Esophagus squamous epithelium (tissue), 5 donors: ENCODE measurements at places on chromosomes 6 and 20. TPM values are rescaled to one million over a fixed set of nuclear protein-coding genes. Genes with fewer than 3 reads are reported as not detected.

EPPIN gene
- total RNA-seq = not detected

PNPLA1 gene
- not detected for total RNA-seq

UST gene
- 12.0 TPM for total RNA-seq

HLA-DQB2 gene
- total RNA-seq = 1.7 TPM

PRSS35 gene
- not detected for total RNA-seq

AVP gene
- total RNA-seq = not detected

ABCC10 gene
- total RNA-seq = 18.9 TPM

LAMA4 gene
- total RNA-seq = 9.8 TPM

GID8 gene
- 43.5 TPM for total RNA-seq

PPP1R16B gene
- 2.8 TPM for total RNA-seq

DTD1 gene
- total RNA-seq = 31.7 TPM

TMEM14B gene
- 37.8 TPM for total RNA-seq

TMC2 gene
- not detected for total RNA-seq

ARHGAP40 gene
- 4.7 TPM for total RNA-seq

SYNE1 gene
- total RNA-seq = 66.4 TPM

GRCh38 chr6:157172231-157172701, 151.1 kb downstream of the TMEM242 start:
- DNase-seq = no peak

DNA sequence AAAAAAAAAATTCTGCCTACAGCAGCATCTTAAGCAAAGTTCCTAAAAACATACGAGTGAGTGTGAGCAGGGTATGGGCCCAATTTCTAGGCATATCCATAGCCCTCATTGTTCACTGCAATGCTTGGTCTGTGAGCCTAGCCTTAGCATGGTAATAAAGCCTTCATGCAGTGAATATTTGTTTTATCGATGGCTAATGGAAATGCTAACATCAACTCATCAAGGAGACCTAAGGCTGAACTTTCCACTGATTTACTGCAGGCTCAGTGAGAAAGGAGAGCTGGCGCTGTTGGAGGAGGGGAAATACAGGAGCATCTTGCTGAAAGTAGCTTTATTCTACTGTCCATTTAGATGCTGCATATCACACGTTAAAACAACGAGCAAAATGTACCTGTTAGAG, 139.6 kb upstream of the DTNBP1 start:
- DNase-seq = no peak

- no peak for DNase-seq
These were observed 2.1 kb upstream of the ERGIC3 start for GRCh38 chr20:35539756-35540212.

DNA sequence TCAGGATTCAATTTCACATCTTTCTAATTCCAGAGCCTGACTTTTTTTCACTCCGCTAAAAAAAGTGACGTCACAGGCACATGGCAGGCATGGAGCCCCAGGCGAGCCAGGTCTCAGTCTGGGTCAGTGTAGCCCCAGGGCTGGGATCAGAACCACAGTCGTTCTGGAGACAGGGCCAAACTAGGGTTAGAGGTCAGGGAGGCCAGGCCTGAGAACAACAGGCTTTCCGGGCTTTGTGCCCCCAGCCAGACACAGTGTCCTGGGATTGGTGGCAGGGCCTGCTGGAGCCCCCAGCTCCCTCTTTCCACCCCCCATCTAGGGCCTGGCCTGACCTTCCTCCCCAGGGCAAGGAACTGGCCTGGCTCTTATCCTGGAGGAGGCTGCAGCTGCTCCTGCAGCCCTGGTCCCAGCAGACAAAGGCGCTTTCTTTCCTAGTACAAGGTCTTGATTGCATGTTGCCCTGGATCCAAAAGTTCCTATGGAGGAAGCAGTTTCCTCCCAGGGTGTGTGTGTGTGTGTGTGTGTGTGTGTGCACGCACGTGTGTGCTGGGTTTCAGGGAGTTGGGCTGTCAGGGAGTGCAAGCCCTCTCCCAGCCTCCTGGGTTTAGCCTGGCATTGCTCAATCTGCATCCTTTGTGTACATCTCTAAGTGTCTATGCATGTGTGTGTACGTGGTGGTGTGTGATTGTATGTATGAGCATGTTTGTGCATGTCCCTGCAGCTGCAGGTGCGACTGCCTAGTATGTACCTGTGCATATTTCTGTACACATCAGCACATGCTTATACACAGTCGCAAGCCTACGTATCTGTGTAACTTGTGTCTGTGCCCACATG, 26.5 kb upstream of the EMILIN3 start:
- DNase-seq = no peak

DNA sequence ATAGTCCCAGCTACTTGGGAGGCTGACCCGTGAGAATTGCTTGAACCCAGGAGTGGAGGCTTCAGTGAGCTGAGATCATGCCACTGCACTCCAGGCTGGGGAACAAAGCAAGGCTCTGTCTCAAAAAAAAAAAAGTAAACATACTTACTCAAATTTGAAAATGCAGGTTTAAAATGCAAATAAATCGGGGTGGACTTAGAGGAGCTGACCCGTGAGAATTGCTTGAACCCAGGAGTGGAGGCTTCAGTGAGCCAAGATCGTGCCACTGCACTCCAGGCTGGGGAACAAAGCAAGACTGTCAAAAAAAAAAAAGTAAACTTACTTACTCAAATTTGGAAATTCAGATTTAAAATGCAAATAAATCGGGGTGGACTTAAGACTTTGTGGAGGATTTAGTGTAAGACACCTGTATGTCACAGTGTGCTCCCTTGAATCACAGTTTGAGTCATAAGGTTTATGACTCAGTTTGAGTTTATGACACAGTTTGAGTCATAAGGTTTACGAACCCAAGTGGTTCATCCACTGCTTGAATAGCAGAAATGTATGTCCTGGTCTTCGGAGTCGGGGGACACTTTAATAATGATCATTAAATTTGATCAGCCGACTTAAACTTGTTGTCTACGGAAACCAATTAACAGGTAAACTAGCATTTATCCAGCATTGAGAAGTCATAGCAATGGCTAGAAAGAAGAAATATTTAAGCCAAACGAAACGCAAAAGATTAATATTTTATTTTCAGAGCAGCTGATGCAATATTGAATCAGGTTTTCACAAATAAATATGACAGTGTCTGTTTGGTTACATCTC, 6.8 kb upstream of the MRPS10 start:
- no peak for DNase-seq

DNA sequence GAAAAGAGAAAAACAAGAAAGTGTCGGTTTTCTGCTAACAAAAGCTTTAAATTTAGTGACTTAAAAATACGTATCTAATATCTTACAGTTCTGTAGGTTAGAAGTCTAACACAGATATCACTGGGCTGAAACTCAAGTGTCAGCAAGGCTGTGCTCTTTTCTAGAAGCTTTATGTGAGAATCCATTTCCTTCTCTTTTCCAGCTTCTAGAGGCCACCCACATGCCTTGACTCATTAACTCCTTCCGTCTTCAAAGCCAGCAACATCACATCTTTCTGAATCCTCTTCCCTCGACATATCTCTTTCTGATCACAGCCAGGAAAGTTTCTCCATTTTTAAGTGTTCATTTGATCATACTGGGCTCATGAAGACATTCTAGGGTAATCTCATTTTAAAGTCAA, 262.0 kb downstream of the MAFB start:
- no peak for DNase-seq

- DNase-seq = no peak
These were observed 9.7 kb upstream of the DYNLRB1 start for GRCh38 chr20:34506480-34506879.

DNA sequence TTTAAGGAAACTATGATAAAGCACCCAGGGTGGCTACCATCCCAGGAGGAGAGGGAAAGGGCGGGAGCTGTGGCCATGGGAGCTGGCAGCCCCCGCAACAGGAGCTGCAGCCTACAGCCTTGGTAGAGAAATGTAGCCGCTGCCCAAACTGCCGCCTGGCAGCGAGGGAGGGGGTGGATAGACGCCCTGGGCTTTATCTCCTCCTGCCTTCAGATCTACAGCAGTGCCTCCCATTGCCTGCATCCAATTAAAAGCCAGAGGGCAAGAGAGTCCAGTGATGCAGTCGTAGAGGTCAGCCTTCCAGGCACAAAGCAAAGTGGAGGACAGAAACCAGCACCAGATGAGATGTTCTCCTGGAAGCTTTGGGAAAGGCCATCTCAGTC, 35.0 kb upstream of the ZFAND3 start:
- no peak for DNase-seq

- DNase-seq = no peak
These were observed 711 bp upstream of the C20orf141 start for GRCh38 chr20:2814076-2814475.

DNA sequence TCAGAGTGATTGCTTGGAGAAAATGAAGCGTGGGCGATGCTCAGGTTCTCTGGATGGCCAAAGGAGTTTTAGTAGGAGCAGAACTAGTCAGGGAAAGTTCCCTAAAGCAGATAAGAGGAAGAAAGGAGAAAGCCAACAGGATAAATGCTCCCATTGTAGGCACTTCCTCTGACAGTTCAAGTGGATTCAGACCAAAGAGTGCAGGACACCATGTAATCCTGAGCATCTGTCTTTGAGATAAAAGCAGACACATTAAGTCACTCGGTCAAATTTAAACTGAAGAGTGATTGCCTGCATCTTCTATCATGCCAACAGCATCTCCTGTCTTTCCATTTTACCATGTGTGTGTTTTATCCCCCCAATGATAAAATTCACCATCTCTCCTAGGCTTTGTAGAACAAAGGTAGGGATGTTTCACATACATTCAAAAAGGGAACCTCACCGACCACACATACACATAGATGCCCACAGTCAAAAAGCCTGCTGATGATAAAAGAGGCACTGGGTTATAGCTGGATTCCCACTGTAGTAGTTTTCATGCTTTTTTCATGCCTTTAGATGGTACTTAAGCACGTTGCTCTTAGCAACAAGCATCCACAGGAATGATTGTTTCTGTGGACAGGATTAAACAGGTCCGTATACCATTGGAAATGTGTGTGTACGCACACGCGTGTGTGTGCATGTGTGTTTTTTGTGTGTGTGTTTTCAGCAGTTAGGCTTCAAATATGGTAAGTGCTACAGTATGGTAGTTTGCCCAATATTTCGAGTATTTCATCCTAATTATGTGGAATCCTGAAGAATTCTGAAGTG, 7.0 kb downstream of the GRIK2 start:
- DNase-seq = no peak

- DNase-seq = no peak
These were observed 407.0 kb upstream of the SOX4 start for GRCh38 chr6:21186479-21187055.

GRCh38 chr6:69216127-69216526, 580.7 kb downstream of the LMBRD1 start:
- no peak for DNase-seq

DNA sequence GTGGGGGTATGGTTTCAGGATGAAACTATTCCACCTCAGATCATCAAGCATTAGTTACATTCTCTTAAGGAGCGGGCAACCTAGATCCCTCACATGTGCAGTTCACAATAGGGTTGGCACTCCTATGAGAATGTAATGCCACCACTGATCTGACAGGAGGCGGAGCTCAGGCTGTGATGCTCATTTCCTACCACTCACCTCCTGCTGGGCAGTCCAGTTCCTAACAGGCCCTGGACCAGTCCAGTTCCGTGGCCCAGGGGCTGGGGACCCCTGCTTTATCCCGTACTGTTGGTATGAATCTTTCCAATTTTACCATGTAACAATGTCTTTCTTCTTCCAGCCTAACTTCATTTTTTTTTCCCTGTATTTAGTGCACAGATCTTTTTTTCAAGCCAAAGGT, 94.9 kb downstream of the OGFRL1 start:
- no peak for DNase-seq

GRCh38 chr6:87922947-87923330, 124.7 kb upstream of the SPACA1 start:
- no peak for DNase-seq

- DNase-seq = no peak
These were observed 90.4 kb downstream of the FARS2 start for GRCh38 chr6:5351552-5352210.

DNA sequence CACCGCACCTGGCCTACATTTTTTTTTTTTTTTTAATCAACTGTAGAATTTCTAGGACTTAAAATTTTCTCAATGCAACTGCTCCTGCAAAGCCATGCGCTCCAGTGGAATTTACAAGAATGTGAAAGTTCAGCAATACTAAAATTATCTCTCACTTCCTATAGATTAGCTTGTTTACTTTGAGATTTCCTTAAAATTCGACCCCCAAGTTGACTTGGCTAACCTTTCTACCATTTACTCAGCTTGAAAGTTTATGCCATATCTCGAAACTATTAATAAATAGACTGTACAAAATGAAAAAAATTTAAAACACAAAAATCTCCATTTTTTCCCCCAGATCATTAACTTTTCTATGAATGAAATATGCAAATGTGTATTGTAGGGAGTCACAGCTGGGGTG, 64.3 kb downstream of the ZBTB2 start:
- DNase-seq = no peak

GRCh38 chr20:22720206-22720605, 135.8 kb upstream of the FOXA2 start:
- no peak for DNase-seq

- no peak for DNase-seq
These were observed 2.0 kb downstream of the STK35 start for GRCh38 chr20:2103461-2104153.

DNA sequence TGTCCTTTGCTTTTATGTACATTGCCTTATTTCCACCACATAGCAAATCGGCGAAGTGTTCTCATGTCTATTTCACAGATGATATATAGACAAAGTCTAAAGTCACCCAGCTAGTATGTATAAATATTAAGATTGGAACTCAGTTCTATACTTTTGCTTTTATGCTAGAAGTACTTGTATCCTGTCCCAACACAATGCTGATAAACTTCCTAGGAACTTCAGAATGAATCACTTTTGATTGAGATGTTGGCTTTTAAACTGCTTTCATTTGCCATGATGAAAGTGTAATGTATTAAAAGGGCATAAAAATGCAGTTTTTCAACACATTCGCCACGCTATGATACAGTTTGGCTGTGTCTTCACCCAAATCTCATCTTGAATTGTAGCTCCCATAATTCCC, 50.8 kb downstream of the GCLC start:
- DNase-seq = no peak

- DNase-seq = no peak
These were observed 48.2 kb upstream of the F13A1 start for GRCh38 chr6:6368684-6369052.

DNA sequence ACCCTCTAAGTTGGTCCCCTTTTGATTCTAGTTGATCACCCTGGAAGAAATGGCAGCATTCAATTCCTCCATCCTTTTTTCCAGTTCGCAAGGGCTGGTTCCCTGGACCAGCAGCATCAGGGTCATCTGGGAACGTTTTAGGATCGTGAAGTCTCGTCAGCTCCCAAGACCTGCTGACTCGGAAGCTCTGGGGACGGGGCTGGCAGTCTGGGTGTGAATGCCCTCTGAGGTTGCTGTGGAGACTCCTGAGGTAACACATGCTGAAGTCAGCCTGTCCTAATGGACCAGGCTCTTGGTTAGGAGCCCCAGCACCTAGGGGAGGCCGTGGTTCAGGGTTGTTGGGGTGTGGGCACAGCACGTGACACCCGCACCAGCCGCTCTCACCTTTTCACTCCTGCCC, 164.1 kb downstream of the SYNDIG1 start:
- no peak for DNase-seq

GRCh38 chr6:138372711-138373463, 4.8 kb upstream of the SMIM28 start:
- no peak for DNase-seq
